ENCODE measurements at places on chromosomes 2 and 18.

- no peak for DNase-seq
Measured at GRCh38 chr2:30276455-30276911, 45.1 kb downstream of the LBH start.

DNA sequence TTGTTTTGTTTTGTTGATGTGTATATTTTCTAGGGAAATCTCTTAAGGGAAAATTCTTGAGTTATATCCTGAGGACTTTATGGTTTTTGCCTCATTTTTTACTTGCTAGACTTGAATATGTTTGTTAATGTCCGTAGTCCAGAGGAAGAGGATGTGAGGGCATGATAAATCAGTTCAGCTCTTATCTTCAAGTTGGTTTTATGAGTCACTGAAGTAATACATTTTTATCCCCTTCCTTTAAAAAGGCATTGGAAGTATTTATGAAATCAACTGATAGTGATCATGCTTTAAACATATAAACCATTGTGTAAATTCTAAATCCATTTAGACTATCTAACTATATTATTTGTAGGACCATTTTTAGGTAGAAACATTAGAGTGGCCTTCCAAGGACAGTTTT, 43.9 kb upstream of the CYBRD1 start:
- DNase-seq: no peak

DNA sequence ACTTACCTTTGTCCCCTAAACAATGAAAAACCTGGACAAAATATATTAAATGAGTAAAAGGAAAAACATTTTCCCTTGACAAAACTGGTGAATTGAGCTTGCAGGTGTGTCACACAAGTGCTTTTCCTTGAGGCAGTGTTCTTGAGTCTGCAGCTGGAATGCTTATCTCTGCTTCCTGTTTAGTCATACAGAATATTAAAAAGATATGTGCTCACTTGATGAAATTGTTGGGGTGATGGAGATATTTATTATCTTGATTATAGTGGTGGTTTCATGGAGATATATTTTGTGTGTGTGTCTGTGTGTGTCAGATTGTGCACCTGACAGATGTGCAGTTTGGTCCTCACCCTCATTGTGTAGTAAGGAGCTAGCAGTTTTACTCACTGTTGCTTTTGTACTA, 3.3 kb downstream of the TAF1B start:
- DNase-seq: no peak

DNA sequence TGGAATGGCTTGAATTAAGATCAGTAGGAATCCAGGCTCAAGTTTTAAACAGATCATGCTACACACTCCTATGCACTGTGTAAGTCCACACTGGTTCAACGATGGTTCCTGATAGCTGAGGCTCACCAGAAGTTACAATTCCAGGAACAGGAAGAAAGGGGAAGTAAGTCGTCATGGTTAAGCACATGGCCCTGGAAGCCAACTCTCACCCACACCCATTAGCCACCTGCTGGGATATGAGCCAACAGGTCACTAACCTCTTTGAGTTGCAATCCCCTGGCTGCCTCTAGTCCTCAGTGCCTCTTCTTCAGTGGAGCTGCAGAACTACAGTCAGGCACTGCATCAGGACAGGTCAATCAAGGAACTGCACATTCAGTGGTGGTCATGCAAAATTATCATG, 133.5 kb downstream of the TMEM182 start:
- no peak for DNase-seq

GRCh38 chr2:56260415-56260814, 76.6 kb downstream of the CCDC85A start:
- no peak for DNase-seq

- no peak for DNase-seq
Measured at GRCh38 chr2:111128096-111128495, 7.4 kb downstream of the BCL2L11 start.

DNA sequence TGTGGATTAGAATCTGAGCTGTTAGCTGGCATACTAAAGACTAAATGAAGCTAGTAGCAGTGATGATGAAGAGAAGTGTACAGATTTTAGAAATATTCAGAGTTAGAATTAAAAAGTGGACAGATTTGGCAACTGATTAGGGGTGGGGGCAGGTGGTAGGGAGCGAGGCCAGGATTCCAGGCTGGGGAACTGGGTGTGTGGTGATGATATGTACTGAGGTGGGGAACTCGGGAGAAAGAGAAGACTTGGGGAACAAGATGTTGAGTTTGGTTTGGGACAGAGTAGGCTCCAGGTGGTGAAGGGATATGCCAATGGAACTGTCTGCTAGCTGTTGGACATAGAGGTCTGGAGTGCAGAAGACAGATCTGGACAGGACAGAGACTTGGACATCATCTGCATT, 9.2 kb upstream of the CYP26B1 start:
- DNase-seq: no peak

- DNase-seq: no peak
Measured at GRCh38 chr2:227186751-227187150, 22.3 kb downstream of the COL4A3 start.

DNA sequence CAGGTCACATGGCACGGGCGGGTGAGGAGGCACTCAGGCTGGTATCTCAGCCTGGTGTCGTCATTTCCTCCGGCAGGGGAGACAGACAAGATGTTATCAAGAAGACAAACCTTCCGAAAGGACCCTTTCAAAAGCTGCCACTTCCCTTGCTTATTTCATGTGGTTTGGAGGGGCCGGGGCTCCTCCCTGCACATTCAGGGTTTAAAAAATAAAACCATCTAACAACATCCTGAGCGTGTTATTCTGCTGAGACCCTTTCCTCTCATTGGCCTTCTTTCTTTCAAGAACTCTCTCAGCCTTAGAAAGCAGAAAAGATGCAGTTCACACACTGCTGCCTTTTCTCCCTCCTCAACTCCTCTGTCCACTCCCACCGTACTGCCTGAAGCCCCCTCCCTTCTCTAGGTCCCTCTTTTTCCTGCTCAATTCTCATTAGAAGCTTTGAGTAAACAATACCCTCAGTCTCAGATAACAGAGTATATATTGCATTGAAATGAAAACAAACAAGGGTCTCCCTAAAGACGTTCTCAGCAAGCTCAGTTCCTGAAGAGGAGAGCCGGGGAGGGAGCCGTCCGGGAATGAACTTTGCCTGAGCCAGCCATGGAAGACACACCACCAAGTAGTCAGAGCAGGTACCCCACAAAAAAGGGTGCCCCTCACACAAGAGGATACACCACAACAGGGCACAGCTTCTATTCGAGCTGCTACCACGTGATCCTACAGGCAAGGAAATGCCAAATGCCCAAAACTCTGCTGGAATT, 9.7 kb downstream of the SMAD7 start:
- no peak for DNase-seq

GRCh38 chr2:18119883-18120282, 241.4 kb downstream of the KCNS3 start:
- no peak for DNase-seq

DNA sequence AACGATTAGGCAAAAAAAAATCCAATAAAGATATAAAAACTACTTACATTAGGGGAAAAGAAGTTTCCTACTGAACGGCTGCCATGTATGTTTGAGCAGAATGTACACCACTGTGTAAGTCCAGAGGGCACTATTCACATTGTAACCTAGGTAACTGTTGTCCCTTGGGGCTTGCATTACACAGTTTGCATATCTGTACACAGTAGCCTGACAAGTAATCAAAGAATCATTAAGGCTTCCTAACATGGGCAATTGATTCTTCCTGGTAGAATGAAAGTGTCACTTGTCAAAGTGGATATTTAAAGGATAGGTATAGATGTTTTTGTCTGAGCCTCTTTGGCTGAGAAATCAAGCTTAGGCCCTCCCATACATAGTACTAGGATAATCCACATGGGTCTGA, 39.1 kb downstream of the PLEK start:
- DNase-seq: no peak

- no peak for DNase-seq
Measured at GRCh38 chr2:118153433-118153832, 65.2 kb downstream of the INSIG2 start.

DNA sequence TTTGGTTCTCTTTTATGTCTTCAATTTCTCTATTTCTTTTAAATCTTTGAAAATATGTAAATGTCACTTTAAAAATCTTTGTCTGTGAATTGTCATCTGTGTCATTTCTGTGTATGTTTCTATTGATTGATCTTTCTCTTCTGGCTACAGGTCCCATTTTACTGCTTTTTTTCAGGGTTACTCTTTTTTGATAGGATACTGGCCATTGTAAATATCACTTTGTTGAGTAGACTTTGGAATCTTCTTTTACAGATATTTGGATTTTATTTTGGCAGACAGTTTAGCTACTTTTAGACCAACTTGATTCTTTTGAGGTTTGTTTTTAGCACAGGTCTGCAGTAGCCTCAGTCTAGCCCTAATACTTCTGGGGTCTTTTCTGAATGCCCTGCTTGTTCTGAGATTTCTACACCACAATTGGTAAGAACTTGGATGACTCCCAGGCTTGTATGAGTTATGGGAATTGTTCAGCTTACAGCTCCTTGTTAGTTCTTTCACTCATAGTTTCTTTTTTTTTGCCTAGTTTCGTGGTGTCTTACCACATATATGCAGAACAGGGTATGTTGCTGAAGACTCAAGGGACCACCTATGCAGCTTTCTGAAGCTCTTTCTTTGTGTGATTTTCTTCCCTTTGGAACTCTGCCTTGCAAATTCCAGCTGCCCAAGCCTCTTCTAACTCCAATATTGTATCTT, 122.2 kb downstream of the QPCT start:
- no peak for DNase-seq

DNA sequence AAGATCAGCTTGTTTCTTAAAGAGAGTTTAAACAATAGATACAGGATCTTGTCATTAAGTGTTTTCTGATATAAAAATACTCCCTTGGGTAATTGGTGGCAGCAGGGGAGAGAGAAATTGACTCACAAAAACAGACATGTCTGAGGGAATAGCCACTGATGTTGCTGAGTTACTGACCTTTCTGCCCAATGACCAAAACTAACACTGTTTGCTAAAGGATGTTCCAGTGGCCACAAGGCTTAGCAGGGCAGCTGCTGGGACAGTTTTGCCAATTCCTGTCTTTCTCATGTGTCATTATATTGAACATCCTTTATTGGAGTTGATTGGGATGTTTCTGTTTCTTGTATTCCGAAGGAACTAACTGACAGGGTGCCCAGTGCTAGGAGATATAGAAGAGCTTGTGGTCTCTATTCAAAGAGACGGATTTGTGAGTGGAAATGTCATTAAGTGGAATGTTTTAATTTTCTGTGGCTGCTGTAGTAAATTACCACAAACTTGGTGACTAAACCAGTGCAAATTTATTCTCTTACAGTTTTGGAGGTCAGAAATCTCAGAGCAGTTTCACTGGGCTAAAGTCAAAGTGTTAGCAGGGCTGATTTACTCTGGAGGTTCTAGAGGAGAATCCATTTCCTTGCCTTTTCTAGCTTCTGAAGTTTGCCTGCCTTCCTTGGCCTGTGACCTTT, 124.8 kb upstream of the RMDN2 start:
- no peak for DNase-seq

DNA sequence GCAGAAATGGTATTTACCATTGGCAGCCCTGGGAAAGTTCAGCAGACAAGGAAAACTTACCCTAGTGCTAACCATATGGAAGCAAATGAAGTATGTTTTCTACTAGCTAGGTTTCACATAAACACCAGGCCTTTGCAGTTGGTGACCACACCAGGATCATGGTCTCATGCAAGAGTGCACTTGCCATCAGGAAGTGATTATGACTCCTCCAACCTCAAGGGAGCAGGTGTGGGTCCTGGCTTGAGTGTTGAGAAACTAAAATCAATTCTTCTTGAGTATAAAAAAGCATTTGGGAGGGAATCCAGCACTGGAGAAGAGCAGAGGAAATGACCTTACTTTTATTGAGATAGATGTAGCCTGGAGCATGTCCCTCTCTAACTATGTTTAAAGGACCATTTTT, 56.8 kb upstream of the SPAG16 start:
- no peak for DNase-seq

GRCh38 chr2:222904557-222905258, 43.9 kb downstream of the ACSL3 start:
- DNase-seq: no peak
